ENCODE measurements at places on chromosomes 16 and 17.

GRCh38 chr17:31535581-31535981, 144.1 kb downstream of the RAB11FIP4 start:
- no peak for DNase-seq

GRCh38 chr17:47955497-47956461, 1.9 kb downstream of the PRR15L start:
- DNase-seq: no peak

DNA sequence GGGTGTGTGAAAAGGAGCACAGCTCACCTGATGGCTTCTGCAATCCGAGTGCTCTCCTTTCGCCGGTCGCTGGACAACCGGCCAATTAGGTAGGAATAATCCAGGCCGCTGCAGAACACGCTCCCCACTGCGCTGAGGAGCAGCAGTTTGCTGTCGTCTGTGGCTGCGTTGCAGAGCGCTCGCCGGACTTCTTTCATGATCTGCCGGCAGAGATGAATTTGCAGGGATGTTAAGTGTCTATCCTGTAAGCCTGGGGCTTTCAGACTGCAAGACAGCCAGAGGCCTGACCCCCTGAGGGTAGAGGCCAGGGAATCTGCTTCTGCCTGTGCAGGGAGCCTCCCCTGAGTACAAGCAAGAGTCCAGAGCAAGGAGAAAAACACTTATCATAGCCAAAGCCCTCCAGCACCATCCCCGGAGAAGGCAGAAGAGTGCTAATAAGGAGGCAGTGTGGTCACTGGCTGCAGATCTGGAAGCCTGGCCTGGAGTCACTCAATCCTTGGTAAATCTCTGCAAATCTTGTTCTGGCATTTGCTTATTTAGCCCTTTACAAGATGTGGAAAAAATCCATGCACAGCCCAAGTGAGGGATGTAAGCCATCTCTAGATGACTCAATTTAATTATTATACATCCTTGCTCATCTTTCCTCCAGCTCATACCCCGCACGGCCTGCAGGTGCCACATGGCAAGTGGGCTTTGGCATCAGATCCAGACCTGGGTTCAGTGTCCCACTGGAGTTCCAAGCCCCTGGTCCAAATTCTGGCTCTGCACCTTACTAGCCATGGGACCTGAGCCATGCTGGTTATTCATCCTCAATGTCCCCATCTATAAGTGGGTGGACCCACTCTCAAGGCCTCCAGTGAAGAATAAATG, 80.2 kb downstream of the DYNLRB2 start:
- DNase-seq: no peak

DNA sequence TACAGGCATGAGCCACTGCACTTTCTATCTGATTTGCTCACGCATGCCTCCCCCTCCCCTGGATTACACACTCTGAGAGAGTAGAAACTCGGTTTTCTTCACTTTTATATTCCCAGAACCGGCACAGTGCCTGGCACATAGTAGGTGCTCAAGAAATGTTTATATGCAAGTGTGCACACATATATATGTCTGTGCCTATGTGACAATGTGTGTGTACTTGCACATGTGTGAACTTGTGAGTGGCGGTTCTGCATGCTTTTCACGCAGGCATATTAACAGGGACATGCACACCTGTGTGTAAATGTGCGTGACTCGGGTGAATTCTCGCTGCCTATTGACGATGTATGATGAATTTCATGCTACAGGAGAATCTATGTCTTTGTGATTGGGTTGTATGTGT, 22.1 kb upstream of the IL21R start:
- DNase-seq: no peak

DNA sequence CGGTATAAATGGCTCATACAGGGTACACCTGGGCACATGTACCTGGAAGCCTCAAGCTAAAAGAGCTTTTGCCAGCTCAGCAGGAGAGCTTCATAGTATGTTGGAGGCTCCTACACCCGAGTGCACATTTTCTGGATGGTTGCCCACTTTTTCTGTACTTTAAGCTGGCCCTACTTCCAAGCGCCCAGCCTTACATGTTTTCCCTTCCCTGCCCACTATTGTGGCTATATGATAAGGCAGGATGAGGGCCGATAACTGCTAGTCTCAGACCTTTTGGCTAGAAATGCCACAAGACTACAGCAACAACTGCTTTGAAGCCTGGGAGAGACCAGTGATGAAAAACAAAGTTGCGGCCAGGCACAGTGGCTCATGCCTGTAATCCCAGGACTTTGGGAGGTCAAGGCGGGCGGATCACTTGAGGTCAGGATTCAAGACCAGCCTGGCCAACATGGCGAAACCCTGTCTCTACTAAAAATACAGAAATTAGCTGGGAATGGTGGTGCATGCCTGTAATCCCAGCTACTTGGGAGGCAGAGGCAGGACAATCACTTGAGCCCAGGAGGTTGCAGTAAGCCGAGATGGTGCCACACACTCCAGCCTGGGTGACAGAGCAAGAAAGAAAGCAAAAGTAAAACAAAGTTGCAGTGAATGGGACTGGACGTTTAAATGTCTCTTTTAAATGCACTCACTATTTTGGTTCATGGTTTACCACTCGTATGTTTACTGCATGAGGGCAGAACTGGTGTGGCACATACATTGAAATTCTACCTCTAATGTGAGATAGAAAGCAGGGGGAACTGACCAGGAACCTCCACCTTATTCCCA, 14.2 kb upstream of the MARCHF10 start:
- no peak for DNase-seq

- DNase-seq: no peak
These were observed 162.8 kb upstream of the CDH11 start for GRCh38 chr16:65284626-65285025.

- no peak for DNase-seq
These were observed 117.6 kb upstream of the ZNF750 start for GRCh38 chr17:82957469-82957795.

- DNase-seq: no peak
These were observed 43.4 kb upstream of the ICAM2 start for GRCh38 chr17:64063766-64064224.

GRCh38 chr17:78789149-78789662, 7.1 kb upstream of the CYTH1 start:
- DNase-seq: no peak

DNA sequence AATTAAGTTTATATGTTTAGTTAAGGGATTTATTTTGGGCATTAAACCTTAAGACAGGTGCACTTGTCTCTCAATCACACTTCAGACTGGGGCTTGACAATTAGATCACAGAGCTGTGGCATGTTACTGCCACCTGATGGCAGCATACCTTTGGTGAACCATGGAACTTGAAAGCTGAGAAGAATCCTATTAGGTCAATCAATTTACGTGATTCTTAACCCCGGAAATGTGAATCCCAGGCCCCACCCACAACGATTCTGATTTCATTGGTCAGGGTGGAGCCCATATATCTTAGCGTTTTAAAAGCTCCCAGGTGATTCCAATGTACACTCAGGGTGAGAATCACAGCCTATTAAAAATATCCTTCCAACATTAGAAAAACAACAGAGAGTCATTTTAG, 91.0 kb downstream of the GSG1L start:
- peak; percentile 8 for DNase-seq

- no peak for DNase-seq
These were observed 5.8 kb upstream of the UNK start for GRCh38 chr17:75778861-75779249.

DNA sequence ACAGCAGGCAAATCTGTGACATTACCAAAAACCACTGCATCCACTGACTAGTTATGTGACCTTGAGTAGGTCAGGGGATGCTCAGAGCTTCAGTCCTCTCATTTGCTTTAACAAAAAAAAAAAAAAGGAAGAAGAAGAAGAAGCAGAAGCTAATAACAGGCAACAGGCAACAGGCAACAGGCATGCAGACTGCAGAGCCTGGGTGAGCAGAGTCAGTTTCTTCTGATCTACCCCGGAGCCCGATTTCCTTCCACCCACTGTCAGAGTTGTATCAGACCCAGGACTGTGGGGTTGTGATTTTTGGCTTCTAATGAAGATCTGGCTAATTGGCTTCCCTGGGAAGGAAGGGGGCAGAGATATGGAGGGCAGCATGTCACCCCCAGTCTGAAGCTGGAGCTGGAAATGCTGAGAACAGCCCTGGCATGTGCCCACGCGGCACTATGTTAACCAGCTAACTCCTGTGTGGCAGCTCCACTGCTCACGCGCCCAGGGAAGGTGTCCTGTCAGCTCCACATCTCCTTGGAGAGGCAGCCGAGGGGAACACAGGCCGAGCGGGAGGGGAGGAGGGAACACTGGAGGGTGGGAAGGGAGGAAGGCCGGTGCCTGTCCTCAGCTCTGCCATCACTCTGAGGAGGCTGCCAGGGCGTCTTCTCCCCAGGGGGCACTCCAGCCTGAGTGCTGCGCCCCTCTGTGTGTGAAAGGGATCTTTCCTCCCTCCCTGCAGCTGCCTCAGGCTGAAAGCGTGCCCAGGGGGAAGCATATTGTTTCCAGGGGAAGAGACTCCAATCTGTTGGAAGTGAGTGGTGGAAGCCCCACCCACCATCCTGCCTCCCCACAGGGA, 17.6 kb downstream of the SRCIN1 start:
- DNase-seq: no peak

DNA sequence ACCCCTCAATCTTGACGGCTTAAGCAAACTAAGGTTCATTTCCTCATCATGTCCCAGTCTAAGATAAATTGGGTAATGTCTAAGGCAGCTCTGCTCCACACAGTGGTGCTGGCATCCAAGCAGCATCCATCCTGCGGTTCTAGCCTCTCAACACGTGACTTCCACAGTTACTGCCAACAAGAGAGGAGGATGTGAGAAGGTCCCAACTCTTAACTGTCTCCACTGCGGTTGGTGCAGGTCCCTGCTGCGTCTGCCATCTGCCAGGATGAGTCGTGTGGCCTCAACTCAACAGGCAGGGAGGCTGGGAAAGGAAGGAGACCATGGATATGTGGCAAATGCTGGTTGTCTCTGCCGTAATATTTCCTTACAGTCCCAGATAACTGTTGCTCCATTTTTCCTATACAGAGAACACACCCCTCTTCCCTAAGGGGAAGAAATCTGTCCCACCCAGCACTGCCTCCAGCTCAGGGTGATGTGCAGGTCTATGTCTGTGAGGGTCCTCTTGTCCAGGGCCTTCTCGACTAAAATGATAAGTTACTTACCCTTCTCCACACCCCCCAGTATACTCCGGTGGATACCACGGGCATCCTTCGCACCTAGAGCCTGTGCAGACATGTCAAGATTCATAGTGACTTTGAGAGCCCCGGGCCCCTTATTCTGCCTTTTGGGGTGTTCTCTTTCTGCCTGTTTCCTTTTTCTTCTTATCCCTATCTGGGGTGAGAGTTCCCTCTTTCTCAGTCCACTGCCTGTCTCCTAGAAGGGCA, 64.7 kb downstream of the KCNJ18 start:
- DNase-seq: no peak

Data from T-helper 2 cell (primary cell).